ENCODE measurements at places on chromosomes 6 and 20.
A peak's percentile ranks its signal among the peaks of the same experiment; 100 is the strongest.

DNA sequence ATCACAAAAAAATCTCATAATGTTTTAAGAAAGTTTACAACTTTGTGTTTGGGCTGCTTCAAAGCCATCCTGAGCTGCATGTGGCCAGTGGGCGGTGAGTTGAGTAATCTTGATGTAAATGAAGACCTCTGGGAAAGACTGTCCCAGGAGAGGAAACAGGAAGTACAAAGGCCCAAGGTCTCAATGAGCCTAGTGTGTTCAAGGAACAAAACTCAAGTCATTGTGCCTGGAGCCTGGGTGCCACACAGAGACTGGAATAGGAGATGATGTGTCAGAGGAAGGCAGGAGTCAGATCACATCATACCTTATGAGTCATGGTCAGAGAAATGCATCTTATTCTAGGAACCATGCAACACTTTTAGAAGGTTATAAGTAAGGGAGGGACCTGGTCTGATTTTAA lies 51.5 kb downstream of the COL19A1 start:
- peak; percentile 28 for DNase-seq

- no peak for DNase-seq
Measured at GRCh38 chr6:129369737-129370136, 340.2 kb downstream of the ARHGAP18 start.

DNA sequence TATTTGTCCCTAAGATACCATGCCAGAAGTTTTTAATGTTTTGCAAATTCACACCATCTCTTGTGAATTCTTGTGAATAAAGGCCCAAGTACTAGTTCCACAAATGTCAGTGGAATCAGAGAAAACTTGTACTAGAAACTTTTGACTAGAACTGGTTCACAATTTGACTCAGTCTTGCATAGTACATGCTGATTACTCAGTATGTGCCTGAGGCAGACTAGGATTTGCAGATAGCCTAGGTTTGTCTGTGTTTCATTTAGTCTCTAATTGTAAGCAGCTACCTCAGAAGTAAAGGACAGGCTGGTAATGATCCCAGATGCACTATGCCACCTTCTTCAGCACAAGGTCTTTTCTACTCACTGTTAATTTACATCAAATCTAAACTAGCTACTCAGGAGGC lies 34.2 kb upstream of the GSTA4 start:
- no peak for DNase-seq

DNA sequence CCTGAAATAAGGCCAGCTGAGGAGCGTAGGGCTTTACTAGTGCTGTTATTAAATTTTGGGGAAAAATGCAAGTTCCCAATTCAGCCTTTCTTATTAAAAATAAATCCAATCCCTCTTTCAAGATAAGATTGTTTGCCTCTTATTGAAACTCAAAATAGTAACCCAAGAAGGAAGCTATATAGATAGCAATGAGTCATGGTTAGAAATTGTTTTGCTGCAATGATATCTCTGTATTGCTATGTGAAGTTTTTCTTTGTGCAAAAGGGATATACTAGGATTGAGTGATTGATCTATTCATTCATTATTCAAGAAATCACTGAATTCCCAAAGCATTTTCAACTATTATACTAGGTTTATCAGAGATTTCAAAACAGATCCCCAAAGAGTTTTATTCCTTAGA lies 93.0 kb upstream of the HDAC2 start:
- DNase-seq = no peak

DNA sequence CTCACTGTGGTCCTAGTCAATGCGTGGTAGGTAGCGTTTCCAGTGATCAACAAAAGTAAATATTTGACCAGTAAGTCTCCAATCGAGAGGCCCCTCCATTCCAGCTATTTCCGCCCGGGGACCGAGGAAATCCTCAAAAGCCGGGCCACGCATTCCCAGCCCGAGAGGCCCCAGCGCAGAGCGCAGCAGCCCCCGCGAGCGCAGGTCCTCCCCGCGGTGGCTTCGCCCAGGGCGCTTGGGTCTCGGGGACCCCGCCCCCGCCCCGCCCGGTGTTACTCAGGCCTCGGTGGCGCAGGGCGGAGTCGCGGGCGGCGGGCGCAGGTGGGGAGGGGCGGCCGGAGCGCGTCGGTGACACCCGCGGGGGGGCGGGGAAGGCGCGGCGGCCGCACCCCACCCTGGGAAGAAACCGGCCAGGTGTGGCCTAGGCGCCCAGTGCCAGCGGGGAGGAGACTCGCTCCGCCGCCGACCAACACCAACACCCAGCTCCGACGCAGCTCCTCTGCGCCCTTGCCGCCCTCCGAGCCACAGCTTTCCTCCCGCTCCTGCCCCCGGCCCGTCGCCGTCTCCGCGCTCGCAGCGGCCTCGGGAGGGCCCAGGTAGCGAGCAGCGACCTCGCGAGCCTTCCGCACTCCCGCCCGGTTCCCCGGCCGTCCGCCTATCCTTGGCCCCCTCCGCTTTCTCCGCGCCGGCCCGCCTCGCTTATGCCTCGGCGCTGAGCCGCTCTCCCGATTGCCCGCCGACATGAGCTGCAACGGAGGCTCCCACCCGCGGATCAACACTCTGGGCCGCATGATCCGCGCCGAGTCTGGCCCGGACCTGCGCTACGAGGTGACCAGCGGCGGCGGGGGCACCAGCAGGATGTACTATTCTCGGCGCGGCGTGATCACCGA lies at the start of gene DSP:
Gene DSP, plus strand, starts transcription at position 497 of the 890 bp plus-strand sequence. Its CDS starts 245 bp downstream, at position 742.
- peak; percentile 43 for DNase-seq

DNA sequence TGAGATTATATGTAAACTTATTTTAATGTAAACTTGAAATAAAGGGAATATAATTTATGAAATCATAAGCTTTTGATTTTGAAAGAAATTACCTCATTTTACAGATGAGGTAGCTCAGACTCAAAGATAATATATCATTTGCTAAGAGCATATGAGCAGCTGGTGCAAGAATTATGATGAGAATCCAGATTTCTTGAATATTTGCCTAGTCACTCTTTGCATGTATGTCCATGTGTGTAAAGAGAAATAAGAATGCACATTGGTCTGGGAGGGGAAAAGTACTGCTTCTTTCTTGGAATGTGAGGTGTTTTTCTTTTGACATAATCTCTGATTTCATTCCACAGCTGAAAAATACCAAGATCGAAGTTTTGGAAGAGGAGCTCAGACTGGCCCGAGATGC lies 11.1 kb upstream of the SNRNP48 start:
- no peak for DNase-seq

DNA sequence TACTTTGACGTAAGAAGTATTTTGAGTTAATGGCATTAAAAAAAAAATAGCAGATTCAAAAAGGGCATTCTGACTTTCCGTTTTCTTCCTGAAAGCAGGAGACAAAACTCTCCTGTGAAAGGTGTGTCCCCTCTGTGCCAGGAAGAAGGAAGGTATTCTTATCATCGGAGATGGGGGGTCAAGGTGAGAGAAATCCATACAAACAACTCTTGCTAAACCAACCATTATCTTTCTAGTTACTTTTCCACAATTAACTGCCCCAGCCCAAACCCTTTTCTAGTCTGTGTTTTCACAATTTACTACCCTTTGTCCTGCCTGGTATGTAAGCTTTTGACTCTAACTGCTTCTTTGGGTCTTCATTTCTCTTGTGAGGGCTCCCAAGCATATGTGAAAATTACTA lies 717.3 kb downstream of the EPM2A start:
- DNase-seq = no peak

GRCh38 chr6:63549076-63549475 lies 23.2 kb upstream of the LOC128125822 start:
- DNase-seq = no peak

GRCh38 chr20:25858495-25859425 lies 162.1 kb upstream of the ZNF337 start:
- DNase-seq = no peak

DNA sequence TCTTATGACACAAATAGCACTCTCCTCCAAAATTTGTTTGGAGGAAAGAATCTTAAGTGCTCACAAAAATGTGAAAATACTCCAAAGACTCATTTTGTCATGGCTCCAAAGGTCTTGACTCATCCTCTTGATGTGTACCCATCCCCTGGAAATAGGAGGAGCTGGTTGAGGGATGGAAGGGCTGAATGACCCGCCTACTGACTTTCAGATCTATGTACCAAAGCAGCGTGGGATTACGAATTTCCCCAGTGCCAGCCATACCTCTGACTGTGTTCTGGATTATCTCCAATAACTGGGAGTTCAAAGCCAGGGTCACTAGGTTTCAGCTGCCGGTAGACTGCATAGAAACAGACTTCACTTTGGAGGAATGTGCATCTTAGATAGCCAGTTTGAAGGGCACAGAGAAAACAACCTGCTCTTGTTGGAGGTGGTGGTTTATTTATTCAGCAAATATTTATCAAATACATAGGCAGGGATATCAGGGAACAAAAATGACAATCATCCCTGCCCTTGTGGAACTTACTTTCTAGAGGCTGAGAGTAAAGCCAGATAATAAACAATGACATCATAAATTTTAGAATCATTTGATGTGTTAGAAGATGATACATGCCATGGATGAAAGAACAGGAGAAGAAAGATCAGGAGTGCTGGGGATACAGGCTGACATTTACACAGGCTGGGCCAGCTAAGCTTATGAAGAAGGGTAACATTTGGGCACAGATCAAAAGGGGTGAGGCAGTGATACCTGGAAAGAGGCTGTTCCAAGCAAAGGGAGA lies 246.6 kb downstream of the TBXT start:
- no peak for DNase-seq

DNA sequence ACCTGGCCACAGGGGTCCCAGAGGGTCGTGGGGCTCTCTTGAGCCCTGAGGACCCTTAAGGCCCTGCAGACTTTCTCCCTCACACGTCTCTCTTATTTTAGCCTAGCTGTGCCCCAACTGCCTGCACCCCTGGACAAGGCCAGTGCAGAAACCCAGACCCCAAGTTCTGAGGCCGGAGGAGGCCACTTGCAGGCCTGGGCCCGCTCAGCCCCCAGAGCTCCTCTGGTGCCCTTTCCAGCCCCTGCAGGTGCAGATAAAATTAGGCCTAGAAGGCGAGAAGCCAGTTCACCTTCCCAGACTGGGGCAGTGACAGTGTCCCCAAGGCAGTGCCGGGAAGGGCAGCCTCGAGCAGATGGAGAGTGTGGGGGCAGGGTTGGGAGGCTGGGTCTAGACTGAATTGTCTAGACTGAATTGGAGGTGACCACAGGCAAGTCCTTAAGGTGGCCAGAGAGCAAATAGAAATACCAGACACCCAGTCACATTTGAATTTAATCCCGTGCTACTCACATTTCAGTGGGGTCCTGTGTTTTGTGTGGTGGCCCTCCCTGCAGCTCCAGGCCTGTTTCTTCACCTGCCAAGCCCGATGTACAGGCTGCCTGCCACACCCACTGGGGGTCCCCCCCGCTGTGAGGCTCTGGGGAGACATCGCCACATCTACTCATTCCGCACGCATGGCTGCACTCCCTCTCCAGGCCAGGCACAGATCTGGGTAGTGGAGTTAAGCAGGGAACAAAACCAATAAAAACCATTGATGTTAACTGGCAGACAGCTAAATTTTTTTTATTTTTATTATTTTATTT lies 8.6 kb upstream of the IP6K3 start:
- no peak for DNase-seq

DNA sequence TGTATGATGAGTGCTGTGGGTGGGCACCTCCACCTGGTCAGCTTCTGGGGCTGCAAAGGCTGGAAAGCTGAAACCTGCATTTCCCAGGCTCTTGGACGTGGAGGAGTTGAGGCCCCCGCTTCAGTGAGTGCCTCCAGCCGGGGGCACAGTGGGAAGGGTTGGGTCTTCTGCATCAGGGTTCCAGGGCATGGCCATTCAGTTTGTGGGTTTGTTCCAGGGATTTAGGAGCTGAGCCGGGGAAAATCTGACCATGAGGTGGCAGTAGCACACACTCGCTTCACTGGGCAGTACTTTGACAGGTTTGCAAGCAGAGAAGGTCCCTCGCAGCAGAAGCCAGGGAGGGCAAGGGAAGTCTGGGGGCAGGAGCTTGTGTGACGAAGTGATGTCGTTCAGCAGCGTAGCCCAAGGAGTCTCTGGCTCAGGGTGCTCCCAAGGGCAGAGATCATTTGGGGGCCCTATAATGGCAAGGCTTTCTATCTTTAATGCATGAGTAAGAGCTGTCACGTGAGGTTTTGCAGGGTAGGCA lies 69.5 kb upstream of the SULF2 start:
- DNase-seq = no peak

DNA sequence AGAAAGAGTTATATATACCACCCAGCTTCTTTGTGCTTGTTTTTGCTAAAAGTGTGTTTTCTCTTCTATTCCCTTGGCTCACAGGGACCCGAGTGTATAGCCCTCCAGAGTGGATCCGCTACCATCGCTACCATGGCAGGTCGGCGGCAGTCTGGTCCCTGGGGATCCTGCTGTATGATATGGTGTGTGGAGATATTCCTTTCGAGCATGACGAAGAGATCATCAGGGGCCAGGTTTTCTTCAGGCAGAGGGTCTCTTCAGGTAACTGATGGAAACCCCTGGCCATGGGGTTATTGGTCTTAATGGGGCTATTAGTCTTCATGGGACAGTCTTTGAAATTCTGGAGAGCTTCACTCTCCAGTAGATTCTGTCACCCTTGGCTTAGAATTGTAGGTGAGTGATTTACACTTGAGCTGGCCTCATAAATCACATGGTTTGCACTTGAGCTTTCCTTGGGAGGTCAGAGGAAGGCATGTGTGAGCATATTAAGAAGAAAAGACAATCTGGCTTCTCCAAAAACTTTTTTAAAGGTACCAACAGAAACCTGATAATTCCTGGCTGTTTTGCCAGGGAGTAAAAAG lies 3.0 kb downstream of the PIM1 start:
- no peak for DNase-seq

GRCh38 chr6:53937461-53937860 lies 142.7 kb downstream of the LRRC1 start:
- DNase-seq = no peak

GRCh38 chr20:8454137-8454712 lies 322.2 kb downstream of the PLCB1 start:
- peak; percentile 7 for DNase-seq

DNA sequence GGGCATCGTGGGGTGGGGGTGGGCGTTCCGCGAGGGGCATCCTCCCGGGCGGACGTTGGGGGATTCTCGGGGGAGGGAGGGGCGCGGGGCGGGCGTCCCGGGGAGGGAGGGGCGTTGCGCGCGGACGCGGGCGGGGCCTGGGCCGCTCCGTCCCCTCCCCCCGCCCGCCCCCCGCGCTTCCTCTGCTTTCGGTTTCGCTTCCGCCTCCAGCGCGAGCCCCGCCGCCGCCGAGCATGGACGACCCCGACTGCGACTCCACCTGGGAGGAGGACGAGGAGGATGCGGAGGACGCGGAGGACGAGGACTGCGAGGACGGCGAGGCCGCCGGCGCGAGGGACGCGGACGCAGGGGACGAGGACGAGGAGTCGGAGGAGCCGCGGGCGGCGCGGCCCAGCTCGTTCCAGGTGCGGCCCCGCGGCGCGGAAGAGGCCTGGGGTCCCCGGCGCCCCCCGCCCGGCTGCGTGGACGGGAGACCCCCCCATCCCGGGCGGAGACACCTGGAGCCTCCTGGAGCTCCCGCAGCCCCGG lies at the start of gene OGFR:
Gene OGFR, plus strand, starts transcription at position 209 of the 528 bp plus-strand sequence. Its CDS starts 25 bp downstream, at position 234.
- DNase-seq = peak; percentile 68

DNA sequence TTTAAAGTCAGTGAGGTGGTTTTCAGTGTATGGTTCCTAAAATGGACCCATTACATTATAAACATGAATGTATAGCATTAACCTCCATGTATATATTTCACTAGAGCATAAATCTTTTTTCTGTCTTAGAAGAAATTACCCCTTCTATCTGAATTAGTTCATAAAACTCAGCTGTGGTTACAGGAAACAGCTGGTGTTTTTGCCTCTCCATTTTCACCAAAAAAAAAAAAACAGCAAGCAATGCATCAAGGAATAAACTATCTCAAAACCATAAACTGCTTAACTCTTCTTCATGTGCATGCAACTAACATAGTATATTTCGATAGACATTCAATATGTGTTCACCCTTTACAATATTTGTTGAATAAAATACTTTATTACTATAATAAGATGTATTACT lies 40.2 kb downstream of the MOXD1 start:
- no peak for DNase-seq

All from activated CD4-positive, alpha-beta T cell treated with anti-CD3 and anti-CD28 coated beads, Interleukin-2, amount 50 U/mL, for 48 hours (primary cell).